Osteoblast (primary cell): ENCODE measurements at places on chromosomes 5 and 9.

- no peak for DNase-seq
Observed at GRCh38 chr5:17190242-17190778, 27.1 kb upstream of the BASP1 start.

- no peak for DNase-seq
Observed at GRCh38 chr9:7542126-7542525, 257.5 kb downstream of the DMAC1 start.

GRCh38 chr5:36820900-36821299 lies 55.7 kb upstream of the NIPBL start:
- no peak for DNase-seq

GRCh38 chr5:43780586-43780985 lies 177.6 kb downstream of the NNT start:
- DNase-seq, result peak; percentile 76

GRCh38 chr5:135223891-135224625 lies 175.0 kb downstream of the MACROH2A1 start:
- DNase-seq, result peak; percentile 17

GRCh38 chr9:37618817-37619216 lies 26.4 kb upstream of the TOMM5 start:
- DNase-seq, result no peak

GRCh38 chr5:104859437-104859836 lies 1296.8 kb upstream of the NUDT12 start:
- no peak for DNase-seq

DNA sequence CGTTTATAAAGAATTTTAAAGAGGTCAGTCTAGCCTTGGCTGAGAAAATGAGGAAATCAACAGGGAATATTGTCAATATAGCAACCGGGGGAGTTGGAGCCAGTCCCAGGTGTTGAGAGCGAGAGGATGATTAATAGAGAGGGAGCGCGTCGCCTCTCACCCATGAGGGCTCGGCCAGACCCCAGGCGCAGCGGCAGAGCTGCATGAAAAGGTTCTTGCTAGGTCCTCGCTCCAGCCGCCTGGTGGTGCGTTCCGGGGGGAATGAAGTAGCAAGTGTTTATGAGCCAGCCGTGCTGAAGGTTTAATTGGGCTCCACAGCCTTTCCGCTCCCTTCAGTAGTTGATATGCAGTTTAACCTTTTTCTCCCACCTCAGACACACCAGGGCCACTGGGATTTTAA lies 167.3 kb upstream of the IRX1 start:
- no peak for DNase-seq

DNA sequence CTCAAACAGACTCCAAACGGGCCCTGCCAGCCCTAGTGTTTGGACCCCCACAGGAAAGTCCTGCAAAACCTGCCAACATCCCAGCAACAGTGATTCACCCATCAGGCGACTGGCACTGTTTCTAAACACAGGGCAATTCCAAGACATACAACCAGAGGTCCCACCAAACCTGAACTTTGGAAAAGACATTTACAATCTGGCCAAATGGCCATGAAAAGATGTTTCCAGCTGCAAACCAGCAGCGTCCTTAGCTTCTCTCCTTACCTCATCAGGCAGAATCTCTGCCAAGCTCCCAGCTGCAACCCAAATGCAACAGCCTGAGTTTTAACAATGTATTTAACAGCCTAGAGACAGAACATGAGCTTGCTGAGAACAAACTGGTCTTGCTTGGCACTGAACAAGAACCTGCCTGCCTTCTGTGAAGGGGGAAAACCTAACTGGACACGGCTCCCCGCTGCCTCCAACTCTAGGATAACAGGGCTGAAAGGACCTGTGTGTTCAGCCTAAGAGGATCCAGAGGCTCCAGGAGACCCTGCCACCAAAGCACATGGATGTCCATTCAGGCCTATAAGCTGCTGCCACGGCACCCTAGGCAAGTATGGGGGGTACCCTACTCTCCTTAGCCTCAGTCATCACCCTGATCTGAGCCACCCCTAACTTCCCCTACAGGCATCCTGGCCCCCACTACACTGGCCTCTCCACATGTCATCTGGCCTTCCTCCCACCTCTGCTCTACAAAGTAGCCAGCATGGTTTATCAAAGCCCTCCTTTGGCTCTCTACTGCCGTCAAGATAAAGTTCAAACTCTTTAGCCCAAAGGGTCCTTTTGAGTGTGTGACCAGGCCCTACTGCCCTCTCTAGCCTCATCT lies 5.6 kb downstream of the P4HA2 start:
- DNase-seq, result no peak

DNA sequence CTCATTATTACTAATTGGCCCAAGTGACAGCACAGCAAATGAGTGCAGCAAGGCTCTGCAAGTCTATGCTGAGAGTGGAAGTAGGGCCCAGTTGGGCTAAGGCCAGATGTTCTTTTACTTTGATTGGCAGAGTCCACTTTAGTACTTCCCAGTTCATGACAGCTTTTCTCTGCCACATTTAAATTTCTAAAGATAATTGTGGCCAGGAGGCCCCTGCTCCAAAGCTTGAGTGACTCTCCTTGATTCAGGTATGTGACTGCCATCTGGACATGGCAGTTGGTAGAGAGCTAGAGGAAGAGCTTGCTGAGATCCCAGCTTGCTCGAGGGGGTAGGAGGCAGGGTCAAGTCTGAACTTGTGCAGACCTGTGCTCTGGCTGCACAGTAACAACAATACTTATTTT lies 154.1 kb downstream of the CARTPT start:
- no peak for DNase-seq

GRCh38 chr9:19665146-19665863 lies 123.5 kb downstream of the SLC24A2 start:
- no peak for DNase-seq

DNA sequence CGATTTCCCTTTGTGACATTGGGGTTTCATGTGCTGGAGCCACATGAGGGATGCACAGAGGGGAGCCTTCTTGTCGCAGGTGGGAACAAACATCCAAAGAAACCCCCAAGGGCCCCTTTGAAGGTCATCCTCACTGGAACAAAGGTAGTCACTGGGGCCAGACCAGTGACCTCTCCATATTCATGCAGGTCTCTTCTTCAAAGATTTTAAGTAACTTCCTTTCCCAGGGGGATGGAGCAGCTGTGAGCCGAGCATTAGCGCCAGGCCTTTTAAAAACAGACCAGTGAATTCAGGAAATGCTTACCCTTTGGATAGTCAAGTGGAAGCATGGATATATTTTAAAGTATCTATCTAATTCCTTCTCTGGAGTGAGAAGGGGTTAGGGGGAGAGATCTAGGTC lies 33.0 kb downstream of the DAPK1 start:
- no peak for DNase-seq

DNA sequence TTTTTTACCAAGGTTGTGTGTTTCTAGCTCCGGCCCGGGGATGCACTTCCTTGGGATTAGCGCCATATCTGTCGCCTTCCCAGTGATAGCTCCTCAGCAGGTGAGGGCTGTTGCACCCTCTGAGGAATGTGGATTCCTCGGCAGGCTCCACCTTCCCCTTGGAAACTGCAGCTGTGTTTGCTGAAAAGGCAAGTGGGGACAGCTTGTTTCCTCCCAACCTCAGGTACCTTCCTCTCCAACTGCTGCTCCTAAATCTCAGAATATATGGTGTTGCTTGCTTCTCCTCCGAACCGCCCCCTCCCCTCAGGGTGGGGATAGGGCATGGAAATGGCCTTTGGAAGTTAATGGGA lies 1.3 kb downstream of the SLC1A1 start:
- DNase-seq, result peak; percentile 61

GRCh38 chr5:62547945-62548630 lies 30.5 kb upstream of the LRRC70 start:
- no peak for DNase-seq

DNA sequence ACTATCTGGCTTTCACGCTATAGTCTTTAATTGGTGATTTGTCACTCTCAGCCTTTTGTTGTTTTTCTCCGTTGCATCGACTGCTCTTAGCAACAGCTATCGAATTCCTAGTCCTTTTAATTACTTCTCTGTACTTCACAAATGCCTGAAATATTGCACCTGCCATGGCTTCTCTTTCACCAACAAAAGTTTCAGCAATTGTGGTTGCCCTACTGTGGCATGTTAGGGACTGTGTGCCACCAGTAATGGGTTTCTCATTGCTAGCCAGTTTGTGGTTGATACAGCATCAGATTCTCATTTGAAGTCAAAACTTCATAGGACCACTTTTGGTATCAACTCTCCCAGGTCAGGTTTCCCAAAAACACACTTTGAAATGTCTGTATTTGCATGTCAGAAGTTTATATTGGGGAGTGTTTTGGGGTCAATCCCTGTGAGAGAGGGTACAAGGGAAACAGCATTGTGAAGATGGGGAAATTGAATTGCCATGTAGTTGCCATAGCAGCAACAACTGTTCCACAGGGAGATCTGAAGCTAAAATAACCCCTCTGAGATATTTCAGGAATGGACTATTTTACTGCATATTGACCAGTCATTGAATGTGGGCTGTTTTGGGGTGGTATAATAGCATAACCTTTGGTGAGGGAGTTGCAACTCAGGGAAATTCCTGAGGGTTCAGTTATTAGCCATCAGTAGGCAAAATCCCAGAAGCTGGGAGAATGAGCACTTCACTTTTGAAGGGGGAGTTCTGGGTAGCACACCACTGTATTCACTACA lies 99.2 kb downstream of the WDR70 start:
- no peak for DNase-seq

DNA sequence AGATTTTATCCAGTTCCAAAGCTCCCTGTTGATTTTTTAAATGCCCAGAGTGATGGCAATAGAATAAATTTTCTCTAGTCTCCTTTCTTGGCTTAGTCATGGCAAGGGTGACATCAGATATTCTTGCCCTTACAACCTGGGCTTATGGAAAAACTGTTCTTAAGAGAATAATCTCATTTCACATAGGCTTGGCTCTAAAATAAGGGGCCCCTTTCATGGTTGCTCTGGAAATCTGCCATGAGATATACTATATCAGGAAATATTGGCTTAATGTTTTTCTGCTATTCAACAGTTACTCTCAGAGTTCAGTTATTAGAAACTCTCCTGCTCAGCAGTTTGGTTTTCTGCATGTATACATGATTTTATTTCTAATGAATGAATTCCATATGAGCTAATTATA lies 7.8 kb downstream of the HMHB1 start:
- no peak for DNase-seq

DNA sequence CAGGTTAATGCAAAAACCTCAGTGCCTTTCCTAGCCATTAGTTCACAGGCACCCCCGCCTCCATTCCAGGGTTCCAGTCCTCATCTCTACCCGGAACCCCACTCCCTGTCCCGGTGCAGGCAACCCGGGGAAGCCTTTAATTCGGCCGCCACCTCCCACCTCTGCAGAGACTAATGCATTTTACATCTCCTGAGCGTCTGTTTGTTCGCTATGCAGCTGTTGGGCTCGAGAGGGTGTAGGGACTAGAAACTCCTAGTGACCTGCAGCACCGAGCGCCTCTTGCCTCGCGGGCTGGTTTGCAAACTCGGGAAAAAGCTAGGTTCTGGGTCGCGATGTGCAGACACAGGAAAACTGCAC lies 3.6 kb downstream of the GDNF start:
- DNase-seq, result peak; percentile 88

GRCh38 chr5:39624268-39624886 lies 199.6 kb upstream of the DAB2 start:
- DNase-seq, result no peak

DNA sequence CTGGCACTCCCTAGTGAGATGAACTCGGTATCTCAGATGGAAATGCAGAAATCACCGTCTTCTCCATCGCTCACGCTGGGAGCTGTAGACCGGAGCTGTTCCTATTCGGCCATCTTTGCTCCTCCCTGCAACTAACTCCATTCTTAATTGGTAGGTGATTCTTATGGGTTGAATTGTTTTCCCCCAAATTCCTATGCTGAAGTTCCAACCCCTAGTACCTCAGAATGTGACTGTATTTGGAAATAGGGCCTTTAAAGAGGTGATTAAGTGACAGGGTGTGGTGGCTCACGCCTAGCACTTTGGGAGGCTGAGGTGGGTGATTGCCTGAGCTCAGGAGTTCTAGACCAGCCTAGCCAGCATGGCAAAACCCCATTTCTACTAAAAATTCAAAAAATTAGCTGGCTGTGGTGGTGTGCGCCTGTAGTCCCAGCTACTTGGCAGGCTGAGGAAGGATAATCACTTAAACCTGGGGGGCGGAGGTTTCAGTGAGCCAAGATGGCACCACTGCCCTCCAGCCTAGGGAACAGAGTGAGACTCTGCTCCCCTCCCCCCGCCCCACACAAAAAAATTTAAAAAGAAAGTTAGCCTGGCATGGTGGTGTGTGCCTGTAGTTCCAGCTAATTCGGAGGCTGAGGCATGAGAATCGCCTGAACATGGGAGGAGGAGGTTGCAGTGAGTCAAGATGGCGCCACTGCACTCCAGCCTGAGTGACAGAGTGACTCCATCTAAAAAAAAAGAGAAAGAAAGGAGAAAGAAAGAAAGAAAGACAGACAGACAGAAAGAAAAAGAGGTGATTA lies 25.2 kb upstream of the FOCAD start:
- DNase-seq, result no peak

- DNase-seq, result no peak
Observed at GRCh38 chr9:86257391-86257790, 2.1 kb downstream of the C9orf153 start.
